ENCODE measurements at places on chromosomes 1 and 21.

DNA sequence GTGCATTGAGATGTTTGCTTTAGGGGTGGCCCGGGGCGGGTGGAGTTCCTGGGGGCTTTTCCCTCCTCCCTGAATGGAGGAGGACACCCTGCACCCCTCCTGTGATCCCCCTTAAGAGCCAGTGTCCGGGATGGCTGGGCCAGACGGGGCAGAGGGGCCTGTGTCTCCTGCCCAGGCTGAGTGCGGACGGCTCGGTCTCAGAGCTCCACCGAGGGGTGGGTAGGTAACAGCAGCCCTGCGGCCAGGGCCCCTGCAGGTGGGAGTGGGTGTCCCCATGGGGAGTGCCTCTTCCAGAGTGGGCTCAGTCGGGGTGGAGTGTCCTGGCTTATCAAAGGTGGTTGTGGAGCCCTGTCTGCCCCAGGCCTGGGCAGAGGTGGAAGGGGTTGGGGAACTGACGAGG is 23.1 kb downstream of the TP73 start:
- no peak for DNase-seq

- DNase-seq = no peak
Observed at GRCh38 chr1:82879701-82880305, 1079.1 kb downstream of the ADGRL2 start.

GRCh38 chr21:20997636-20998455 is at the start of gene NCAM2:
Gene NCAM2 (plus strand): TSS chr21:20998409.
- peak; percentile 53 for DNase-seq

DNA sequence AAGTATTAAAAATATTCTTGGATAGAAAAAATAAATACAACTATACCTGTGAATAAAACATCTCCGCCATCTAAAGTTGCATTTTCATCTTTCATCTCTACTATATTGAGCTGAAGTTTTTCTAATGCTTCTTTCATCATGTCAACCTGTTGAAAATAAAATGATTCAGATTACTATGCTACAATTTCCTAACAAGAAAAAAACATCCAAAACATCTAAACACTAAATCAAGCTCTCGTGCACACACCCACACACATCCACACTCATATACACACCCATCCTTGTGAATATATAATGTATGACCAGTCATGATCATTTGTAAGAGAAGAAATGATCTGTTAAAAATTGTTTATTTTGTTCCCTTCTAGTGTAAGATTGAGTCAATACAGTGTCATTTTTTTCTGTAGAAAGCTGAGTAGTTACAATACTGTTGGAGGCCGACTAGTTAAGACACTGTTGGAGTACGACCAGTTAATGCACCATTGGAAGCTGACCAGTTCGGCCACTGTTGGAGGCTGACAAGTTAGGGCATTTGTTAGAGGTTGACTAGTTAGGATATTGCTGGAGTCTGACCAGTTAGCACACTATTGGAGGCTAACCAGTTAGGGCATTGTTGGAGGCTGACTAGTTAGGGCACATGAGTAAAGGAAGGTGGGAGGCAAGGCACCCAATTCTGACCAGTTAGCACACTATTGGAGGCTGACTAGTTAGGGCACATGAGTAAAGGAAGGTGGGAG is 82.4 kb upstream of the BCL10 start:
- no peak for DNase-seq

DNA sequence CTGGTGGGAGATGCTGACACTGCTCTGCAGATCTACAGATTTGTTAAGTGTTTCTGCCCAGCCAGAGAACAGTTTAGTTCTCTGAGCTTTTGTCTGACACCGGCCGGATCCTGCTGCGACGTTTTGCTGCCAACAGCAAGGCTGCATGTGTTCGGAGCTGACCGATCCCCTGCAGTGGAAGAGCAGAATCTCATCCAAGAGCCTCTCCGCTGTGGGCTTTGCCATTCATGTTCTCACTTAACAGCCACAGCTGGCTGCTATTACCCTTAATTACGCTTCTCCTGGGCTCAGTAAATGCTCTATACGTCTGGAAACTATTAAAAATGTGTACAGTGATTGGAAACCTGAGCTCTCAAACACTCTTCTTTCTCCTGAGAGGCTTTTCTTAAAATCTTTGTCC is 105.3 kb downstream of the BCAR3 start:
- DNase-seq = no peak

DNA sequence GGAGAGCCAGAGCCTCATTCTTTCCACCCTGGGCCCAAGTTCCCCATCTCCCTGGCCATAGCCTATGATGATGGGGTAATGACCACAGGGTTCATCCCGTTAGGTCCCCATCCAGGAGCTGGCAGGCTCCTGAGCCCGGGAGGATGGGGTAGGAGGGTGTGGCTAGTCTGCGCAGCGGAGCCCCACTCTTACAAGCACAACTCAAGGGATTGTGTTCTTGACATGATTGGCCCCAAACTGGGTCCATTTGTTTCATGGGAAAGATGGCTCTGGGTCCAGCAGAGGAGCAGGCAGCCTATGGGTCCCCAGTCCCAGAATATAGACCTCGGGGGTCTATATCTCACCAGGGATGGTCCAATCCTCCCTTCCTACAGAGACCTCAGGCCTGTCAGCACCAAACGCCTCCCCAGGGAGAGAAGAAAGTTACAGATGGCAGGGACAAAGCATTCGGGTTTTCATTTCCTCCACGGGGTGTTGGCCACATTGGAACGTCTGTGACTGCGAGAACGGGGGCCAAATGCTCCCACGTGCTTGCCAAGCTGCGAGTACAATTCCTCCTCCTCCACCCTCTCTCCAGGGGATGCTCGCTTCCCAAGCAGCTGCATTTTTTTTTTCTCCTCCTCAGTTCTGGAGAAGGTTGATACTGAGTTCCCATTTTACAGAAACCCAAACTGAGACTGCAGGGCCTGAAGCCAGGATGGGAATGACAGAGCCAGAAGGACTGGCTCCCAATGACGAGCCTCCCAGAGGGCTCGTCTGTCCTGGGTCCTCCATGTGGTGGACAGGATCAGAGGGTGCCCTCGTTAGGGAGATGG is 71.0 kb downstream of the DHRS3 start:
- DNase-seq = no peak

GRCh38 chr1:109826930-109827349 is 63.2 kb upstream of the EPS8L3 start:
- DNase-seq = no peak

DNA sequence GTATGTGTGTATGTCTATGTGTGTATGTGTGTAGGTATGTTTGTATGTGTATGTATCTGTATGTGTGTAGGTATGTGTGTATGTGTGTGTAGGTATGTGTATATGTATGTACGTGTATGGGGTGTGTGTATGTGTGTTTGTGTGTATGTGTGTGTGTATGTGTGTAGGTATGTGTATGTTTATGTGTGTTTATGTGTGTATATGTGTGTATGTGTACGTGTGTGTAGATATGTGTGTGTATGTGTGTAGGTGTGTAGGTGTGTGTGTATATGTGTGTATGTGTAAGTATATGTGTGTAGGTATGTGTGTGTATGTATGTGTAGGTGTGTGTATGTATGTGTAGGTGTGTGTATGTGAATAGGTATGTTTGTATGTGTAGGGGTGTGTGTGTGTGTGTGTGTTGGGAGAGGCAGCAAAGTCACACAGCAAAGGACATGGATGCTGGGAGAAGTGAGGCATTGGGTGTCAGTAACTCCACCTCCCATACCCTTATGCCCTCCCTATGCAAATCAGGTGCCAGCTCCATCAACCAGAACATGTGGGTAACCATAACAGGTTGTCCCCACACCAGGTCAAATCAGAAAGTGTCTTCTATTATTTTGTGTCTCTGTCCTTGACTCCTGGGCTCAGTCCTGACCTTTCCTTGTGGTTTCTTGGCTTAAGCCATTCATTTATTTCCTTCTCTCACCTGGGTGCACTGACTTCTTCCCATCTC is 15.0 kb upstream of the KCNAB2 start:
- no peak for DNase-seq

GRCh38 chr1:109650609-109651008 is 5.3 kb upstream of the GSTM4 start:
- no peak for DNase-seq

DNA sequence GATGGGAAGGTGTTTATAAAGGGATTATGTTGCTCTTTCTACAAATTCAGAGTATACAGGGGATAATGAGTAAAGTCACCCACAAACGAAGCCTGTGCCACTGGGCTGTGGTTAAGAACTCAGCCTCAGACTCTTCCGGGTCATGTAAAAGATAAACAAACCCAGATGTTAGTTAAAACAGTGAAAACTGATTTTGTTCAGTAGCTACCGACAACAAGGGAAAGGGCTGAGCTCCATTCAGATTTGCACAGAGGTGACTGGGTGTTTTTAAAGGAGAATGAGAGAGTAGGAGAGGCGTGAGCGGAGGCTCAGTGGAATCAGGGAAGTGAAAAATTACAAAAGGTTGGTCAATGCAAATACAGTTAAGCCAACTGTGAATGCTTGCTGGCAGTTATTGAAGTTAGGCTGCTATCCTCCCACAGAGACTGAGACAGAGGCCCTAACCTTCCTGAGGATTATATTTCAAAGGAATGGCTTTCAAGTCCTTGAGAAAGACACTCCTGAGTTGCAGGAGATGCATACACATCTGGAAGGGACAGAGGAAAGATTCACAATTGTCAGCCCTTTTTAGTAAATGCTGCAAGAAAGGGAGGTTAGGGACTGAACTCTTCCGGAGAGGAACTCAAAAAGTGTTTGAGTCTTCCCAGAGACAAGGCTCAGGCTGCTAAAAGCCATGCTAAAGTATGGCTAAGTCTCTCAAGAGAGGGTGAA is 29.9 kb upstream of the SAMD13 start:
- no peak for DNase-seq

GRCh38 chr1:180053594-180054567 is 99.3 kb downstream of the CEP350 start:
- DNase-seq = no peak

GRCh38 chr1:50139339-50140181 is 30.8 kb downstream of the ELAVL4 start:
- no peak for DNase-seq

DNA sequence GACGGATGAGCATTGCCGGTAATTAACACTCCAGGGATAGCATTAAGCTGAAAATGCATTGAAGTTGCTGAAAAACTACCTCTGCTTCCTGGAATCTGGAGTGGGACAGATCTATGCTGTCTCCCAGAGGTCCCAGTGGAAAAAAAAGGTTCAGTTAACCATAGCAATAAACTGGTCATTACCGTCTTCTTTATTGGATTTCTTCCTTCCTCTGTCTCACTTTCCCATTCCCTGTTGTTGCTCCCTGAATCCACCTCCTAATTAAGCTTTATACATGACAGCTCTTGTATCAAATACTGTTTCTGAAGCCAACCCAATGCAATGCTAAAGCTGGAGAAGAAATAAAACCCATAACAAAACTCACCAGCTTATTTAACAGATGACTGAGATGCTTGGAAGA is 1805.9 kb downstream of the NCAM2 start:
- no peak for DNase-seq

DNA sequence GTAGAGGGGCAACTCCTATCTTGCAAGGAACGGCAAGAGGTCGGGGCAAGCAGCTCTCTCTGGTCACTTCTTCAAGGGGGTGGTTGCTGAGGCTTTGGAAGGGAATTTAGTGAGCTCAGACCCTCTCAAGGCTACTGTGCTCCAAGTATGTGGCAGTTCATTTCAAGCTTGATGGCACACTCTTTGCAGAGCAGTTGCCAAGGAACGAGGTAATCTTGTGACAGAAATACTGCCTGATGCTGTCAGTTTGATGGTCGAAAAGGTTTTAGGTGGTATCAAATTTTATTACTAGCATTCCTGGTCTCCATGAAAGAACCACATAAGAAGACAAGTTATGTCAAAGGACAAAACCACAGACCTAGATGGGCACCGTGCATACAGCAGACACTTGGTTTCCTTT is 13.1 kb downstream of the CFAP298 start:
- no peak for DNase-seq
